Gastroesophageal sphincter (tissue), 4 donors: ENCODE measurements at places on chromosomes 12 and 14. TPM values are rescaled to one million over a fixed set of nuclear protein-coding genes. Genes with fewer than 3 reads are reported as not detected.

GRCh38 chr12:29768372-29768771, 15.4 kb downstream of the TMTC1 start:
- H3K4me3 ChIP-seq: no peak overlapping the region
- H3K36me3 ChIP-seq: no peaks in the 10 kb centered on the region
- H3K27ac ChIP-seq: no peak overlapping the region

GRCh38 chr12:99722690-99723486, 75.3 kb downstream of the GARIN6 start:
- no peak overlapping the region for H3K4me3 ChIP-seq
- no peaks in the 10 kb centered on the region for H3K36me3 ChIP-seq
- no peak overlapping the region for H3K27ac ChIP-seq
- no peaks in the 10 kb centered on the region for H3K27me3 ChIP-seq
- no peaks in the 10 kb centered on the region for H3K4me1 ChIP-seq

DNA sequence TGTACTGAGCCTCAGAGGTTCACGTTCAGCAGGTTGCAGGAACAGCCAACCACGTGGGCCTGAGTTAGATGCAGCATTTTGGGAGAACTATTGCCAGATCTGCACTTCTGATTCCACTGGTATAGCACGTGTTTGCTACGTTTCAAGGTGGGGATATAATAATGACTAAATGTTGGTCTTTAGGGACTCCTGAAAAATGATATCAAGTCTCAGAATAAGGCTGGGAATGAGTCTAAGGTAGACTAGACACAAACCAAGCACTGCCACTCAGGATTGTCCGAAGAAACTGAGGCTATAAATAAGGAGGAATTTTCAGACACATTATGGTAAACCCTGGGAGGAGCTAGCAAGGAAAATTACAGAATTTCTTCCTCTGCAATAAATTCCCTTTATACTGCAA, 98.1 kb downstream of the ESR2 start:
- no peak for ATAC-seq
- H3K27ac ChIP-seq: no peak overlapping the region
- H3K4me3 ChIP-seq: no peak overlapping the region
- H3K4me1 ChIP-seq: peaks cover 18% of the 10 kb centered on the region
- no peaks in the 10 kb centered on the region for H3K27me3 ChIP-seq

DNA sequence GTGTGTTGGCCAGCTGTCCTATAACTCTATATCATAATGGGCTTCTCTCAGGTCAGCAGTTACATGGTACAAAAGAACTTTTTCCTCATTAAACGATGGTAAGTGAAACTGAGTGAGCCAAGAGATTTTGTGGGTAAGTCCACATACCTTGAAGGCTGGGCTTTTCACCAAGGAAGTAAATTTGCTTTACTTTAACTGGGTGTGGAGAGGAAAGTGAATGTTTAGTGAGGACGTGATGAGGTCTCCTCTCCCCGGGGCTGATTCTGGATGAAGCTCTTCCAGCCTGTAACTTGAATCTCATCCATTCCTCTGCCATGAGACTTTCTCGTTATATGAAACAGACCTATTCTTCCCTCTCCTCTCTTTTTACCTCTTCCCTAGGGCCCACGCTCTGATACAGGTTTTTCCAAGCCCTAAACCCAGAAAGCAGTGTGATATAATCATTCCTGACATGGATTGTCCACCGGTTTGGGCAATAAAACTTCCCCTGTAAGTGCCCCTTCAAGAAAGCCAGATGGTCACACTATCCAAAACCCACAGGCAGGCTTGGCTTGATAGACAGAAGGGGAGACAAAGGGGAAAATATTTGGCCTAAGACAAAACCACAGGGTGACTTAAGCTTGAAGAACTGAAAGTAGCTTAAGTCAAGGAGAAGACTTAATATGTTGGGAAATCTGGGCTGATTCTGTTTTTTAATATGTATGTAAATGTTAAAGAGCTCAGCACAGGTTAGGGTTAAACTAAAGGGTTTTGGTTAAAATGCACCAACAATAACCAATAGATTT, 50.3 kb downstream of the CIT start:
- no peaks in the 10 kb centered on the region for H3K27me3 ChIP-seq
- H3K4me1 ChIP-seq: no peaks in the 10 kb centered on the region

DNA sequence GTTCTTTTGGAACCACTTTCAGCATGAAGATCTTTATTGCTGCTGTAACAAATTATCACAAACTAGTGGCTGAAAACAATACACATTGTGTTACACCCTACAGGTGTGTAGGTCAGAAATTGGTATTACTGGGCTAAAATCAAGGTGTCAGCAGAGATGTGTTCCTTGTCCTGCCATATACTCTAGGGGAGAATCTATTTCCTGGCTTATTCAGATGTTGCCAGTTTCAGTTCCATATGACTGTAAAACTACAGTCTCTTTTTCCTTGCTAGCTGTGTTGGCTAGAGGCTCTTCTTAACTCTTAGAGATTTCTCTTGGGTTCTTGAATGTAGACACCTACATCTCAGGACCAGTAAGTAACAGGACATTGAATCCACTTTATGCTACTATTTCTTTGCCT, 215.6 kb upstream of the PPFIA2 start:
- H3K27me3 ChIP-seq: no peaks in the 10 kb centered on the region
- H3K4me1 ChIP-seq: no peaks in the 10 kb centered on the region
- no peaks in the 10 kb centered on the region for H3K36me3 ChIP-seq
- no peak overlapping the region for H3K4me3 ChIP-seq

- H3K4me1 ChIP-seq: peaks cover 100% of the 10 kb centered on the region
- peak overlapping the region; percentile 82 for H3K27ac ChIP-seq
- H3K36me3 ChIP-seq: no peaks in the 10 kb centered on the region
- H3K27me3 ChIP-seq: no peaks in the 10 kb centered on the region
- ATAC-seq: peak; percentile 83
Observed at GRCh38 chr14:75452900-75453816, 25.3 kb downstream of the JDP2 start.

- no peak overlapping the region for H3K4me3 ChIP-seq
- no peaks in the 10 kb centered on the region for H3K27me3 ChIP-seq
- H3K27ac ChIP-seq: no peak overlapping the region
- H3K36me3 ChIP-seq: no peaks in the 10 kb centered on the region
- ATAC-seq: no peak
Observed at GRCh38 chr12:59834659-59835474, 239.0 kb downstream of the SLC16A7 start.

- H3K4me3 ChIP-seq: no peak overlapping the region
- H3K27me3 ChIP-seq: no peaks in the 10 kb centered on the region
- H3K27ac ChIP-seq: no peak overlapping the region
- no peaks in the 10 kb centered on the region for H3K36me3 ChIP-seq
Observed at GRCh38 chr12:90794212-90794611, 160.8 kb downstream of the CCER1 start.

DNA sequence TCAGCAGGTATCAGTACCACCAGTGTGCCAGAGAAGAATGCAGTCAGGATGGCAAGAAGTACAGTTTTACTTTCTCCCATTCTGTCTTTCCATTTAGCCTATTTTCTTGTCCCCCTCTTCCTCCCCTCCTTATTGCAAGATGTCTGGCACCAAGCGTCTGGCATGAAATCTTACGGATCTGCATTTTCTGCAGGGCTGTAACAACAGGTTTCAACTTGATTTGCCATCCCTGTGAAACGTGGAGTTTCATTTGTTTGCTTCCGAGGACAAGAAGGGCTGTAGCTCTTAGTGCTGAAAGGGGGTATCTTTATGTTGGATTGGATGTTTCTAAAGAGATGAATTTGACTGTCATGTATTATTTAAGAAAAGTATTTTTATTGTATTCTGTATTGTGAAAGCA, 1110.6 kb downstream of the BCL11B start:
- H3K27ac ChIP-seq: no peak overlapping the region
- H3K4me1 ChIP-seq: no peaks in the 10 kb centered on the region
- H3K27me3 ChIP-seq: peaks cover 47% of the 10 kb centered on the region
- no peak overlapping the region for H3K4me3 ChIP-seq
- no peak for ATAC-seq

GRCh38 chr14:41950428-41951151, 343.9 kb downstream of the LRFN5 start:
- no peak overlapping the region for H3K27ac ChIP-seq
- H3K27me3 ChIP-seq: no peaks in the 10 kb centered on the region
- no peaks in the 10 kb centered on the region for H3K36me3 ChIP-seq
- H3K4me3 ChIP-seq: no peak overlapping the region
- no peaks in the 10 kb centered on the region for H3K4me1 ChIP-seq
- ATAC-seq: no peak

DNA sequence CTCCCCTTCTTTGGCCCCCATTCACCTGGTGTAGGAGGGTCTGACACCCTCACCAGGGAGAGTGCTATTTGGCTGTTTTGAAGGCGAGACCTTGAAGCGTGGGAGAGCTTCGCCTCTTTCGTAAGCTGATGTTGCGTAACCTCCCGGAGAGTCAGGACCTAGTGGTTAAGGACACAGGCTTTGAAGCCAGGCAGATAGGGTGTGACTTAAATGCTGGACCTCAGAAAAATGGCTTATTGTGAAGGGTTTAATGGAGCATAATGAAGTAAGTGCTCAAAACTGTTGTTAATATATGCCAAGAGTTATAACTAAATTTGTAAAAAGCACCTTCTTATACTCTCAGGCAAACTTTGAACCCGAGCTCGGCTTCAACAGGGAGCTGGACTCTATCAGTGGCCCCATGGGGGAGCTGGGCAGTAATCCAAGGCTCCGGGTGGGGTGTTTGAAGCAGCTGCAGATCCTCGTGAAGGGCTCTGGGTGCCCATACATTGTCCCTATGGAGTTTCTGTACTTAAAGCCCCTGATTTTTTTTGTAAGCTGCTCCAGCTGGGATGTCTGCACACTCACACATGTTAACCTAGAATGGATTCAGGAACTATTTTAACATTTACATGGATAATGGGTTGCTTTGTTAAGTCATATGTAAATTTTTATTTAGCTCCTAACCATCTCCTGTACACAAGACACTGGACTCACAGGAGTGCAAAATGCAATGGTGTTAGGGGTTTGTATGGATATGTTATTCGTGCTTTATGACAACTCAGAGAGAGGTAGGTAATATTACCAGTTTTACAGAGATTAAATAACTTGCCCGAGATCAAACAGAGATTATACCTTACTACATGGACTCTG, 26.0 kb downstream of the PPFIBP1 start:
- H3K27me3 ChIP-seq: no peaks in the 10 kb centered on the region
- peaks cover 89% of the 10 kb centered on the region for H3K4me1 ChIP-seq

DNA sequence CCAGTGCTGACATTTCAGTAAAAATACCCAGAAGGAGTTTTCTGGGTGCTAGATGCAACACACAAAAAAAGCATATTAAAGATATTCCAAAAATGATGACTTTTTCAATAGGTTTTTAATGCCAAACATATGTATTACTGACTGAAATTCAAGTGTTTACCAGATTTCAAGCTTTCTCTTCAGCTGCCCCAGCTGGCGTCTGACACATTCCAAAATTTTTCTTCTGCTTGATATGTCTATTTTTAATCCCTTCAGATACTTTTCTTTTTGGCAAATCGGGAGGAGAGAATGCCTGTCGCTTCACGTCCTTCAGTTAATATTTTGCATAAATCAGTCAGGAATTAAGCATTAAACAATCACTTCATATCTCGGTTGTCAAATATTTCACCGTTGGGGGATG, 7.1 kb upstream of the CCDC60 start:
- H3K27me3 ChIP-seq: no peaks in the 10 kb centered on the region
- ATAC-seq: no peak
- peaks cover 8% of the 10 kb centered on the region for H3K4me1 ChIP-seq
- no peak overlapping the region for H3K4me3 ChIP-seq
- peak overlapping the region; percentile 84 for H3K27ac ChIP-seq

GRCh38 chr12:1842183-1842904, 22.0 kb downstream of the LRTM2 start:
- no peaks in the 10 kb centered on the region for H3K4me1 ChIP-seq
- H3K36me3 ChIP-seq: no peaks in the 10 kb centered on the region
- peaks cover 32% of the 10 kb centered on the region for H3K27me3 ChIP-seq
- no peak overlapping the region for H3K27ac ChIP-seq
- ATAC-seq: no peak

- peaks cover 9% of the 10 kb centered on the region for H3K4me1 ChIP-seq
- H3K27me3 ChIP-seq: no peaks in the 10 kb centered on the region
- H3K27ac ChIP-seq: no peak overlapping the region
Observed at GRCh38 chr12:66633676-66634075, 45.2 kb downstream of the GRIP1 start.

DNA sequence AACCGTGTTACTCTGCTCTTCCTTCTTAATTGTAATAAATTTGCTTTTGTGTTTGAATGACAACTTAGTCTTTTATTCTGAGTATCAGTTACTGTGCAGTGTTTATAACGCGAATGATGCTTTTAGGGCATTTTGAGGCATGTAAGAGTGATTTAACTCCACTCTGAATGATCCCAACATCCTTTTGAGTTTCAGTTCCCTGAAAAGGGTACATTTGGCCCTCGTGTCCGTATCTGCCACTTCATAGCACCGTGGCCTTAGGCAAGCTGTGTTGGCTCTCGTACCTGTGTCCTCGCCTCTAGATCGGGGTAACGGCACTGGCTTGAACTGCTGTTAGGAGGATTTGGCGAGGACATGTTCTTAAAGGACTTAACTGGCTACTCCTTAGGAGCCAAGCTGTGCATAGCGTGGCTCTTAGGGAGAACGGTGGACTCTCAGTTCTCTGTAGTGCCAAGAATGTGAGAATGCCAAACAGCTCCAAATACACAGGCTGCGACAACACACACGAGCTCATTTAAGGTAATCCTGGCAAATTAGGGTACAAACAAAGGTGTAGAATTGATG, 92.0 kb downstream of the PPP2R5C start:
- peaks cover 17% of the 10 kb centered on the region for H3K36me3 ChIP-seq
- no peaks in the 10 kb centered on the region for H3K27me3 ChIP-seq
- no peak for ATAC-seq

- no peaks in the 10 kb centered on the region for H3K27me3 ChIP-seq
- H3K4me3 ChIP-seq: peak within 1 kb of the TSS; percentile 79
- ATAC-seq: peak; percentile 99
- H3K36me3 ChIP-seq: no peaks in the 10 kb centered on the region
- peaks cover 58% of the 10 kb centered on the region for H3K4me1 ChIP-seq
Observed at GRCh38 chr12:7060353-7060954, at the start of gene C1S. Gene C1S, plus strand, starts transcription at chr12:7060718. Its CDS starts 1,195 bp downstream, at chr12:7061913.

GRCh38 chr12:8823565-8824300, 1.3 kb downstream of the A2ML1 start:
- H3K27me3 ChIP-seq: no peaks in the 10 kb centered on the region
- no peaks in the 10 kb centered on the region for H3K4me1 ChIP-seq
- no peaks in the 10 kb centered on the region for H3K36me3 ChIP-seq
- no peak overlapping the region for H3K27ac ChIP-seq

DNA sequence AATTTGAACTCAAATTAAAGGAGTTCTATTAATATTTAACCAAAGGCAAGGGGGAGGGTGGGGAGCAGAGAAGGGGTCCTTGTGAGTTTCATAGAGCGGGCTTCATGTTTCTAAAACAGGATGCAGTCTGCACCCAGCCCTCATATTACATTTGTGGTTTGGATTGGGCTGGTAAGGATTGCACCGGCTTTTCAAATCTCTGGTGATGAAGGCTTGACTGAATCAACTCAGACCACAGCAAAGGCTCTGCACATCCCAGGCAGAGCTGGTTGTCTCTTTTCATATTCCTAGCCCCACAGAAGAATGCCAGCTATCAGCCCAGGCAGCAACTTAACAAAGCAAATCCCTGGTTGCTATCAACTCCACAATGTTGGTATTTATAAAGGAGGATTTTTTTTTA, 1221.4 kb downstream of the VRK1 start:
- H3K27me3 ChIP-seq: no peaks in the 10 kb centered on the region
- H3K4me1 ChIP-seq: no peaks in the 10 kb centered on the region
- ATAC-seq: no peak

Gene INHBC
- not detected for total RNA-seq

Gene PPP1R1A
- total RNA-seq: 8.9 TPM

Gene KRT72
- total RNA-seq: not detected

Gene HCAR2
- 0.54 TPM for total RNA-seq

Gene CIROP
- 0.13 TPM for total RNA-seq
